Germinal center (tissue), 1 donor: ENCODE measurements at places on chromosomes 16 and 17.

GRCh38 chr17:78651554-78651953 lies 74.4 kb upstream of the DNAH17 start:
- no peak for DNase-seq

DNA sequence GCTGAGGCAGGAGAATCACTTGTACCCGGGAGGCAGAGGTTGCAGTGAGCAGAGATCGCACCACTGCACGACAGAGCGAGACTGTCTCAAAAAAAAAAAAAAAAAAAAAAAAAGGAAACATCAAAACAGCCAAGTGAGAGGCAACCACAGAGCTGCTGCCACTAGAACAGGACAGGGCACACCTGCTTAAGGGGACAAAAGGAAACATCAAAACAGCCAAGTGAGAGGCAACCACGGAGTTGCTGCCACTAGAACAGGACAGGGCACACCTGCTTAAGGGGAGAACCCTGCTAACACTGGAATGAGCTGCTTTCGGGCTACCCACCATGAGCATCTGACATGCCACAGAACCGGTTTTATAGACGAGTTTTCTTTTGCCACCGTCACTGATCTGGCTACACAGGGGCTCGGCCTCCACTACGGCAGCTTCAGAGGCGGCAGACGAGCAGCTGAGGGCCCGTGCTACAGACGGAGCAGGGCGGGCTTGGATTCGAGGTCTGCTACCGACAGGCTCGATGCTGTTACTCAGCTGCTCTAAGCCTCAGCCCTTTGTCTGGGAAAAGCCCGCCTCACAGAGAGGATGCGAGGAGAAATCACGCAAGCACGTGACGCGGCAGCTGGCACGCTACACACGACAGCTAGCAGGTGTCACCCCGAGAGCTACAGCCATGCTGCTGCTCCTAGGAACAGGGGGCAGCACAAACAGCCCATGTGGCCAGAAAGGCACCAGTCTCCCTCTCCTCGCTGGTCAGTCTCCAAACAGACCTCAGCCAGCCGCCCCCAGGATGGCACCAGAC lies 2.0 kb downstream of the P4HB start:
- DNase-seq = no peak

DNA sequence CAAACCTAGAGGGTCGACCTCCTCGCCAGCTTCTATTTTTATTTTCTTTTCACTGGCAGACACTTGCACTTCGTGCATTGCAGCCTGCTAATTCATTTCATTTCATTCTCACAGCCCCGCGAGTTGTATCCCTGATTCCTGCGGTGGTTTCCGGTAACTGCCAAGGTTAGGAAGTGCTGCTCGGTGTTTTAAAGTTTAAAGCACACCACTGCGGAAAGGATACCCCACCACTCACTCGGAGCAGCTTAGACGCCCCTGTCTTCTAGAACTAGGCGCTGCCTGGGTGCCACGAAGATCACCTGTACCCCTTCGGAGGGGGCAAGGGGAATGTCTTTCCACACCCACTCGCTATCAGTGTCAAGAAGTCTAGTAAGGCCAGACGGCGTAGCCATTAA lies 509 bp downstream of the CNEP1R1 start:
- peak; percentile 41 for DNase-seq

GRCh38 chr17:48678141-48678971 lies 44.0 kb downstream of the PRAC1 start:
- DNase-seq = peak; percentile 78

GRCh38 chr17:20282526-20283308 lies 184.6 kb downstream of the LGALS9B start:
- no peak for DNase-seq

DNA sequence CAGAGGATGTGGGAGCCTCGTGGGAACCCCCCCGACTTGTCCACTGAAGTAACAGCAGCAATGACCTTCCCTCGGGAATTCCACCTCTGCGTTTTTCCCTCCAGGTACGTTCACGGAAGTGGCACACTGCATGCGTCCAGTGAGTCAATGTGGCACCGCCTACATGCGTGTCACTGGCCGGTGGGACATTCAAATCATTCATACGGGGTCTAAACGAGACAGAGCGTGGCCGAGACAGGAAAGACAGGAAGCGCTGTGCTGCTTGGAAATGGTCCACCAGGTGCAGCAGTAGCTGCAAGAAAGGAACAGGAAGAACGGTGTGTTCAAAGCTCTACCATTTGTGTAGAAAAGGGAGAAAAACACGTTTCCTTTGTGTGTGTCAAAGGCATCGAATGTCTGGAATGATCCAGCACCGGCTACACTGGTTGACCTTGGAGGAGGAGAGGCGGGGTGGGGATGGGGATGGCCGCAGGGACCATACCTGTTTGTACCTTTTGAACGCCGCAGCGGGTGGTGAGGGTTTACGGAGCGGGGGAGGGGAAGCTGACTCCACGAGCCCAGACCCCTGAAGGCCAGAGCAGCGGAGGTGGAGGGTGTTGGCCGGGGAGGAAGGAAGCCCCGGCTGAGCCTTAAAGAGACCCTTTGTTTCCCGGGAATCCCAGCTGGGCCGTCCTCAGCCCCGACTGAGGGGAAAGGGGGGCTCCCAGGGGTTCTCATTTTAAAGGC lies 1.7 kb upstream of the PGAP6 start:
- DNase-seq = peak; percentile 76
